ENCODE measurements at places on chromosomes 7 and 10.
A peak's percentile ranks its signal among the peaks of the same experiment; 100 is the strongest.

- no peak for DNase-seq
Measured at GRCh38 chr10:96125142-96125515, 5.0 kb upstream of the ZNF518A start.

GRCh38 chr10:67803588-67804394 lies 34.2 kb downstream of the DNAJC12 start:
- no peak for DNase-seq

GRCh38 chr10:32143302-32143847 lies 87.2 kb upstream of the KIF5B start:
- no peak for DNase-seq

DNA sequence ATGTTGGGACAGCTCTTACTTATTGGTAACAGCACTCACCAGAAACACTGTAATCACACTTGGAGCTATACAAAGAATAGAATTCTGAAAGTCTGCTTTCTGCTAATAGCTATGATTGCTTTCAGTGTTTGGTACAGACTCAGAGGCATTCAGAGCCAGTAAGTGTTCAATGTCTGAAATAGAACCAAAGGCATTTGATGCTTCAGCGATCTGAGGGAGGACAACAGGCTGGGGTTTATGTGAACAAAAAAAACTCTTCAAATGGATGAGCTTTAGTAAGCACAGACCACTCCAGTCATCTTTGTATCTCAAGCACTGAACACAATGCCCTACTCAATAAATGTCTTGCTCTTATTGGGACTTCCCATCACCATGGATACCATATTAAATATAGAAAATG lies 322.8 kb upstream of the GRM3 start:
- no peak for DNase-seq

DNA sequence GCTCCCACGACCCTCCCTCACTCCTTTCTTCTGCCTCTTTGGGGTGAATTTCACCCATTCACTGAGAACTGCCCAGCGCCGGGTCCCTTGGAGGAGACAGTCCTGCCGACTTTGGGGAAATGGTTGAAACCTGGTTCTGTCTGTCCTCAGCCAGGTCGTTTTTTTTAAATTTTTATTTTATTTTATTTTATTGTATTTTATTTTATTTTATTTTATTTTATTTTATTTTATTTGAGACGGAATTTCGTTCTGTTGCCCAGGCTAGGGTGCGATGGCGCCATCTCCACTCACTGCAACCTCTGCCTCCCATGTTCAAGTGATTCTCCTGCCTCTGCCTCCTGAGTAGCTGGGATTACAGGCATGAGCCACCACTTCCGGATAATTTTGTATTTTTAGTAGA lies 105.9 kb upstream of the SH2B2 start:
- DNase-seq, result no peak

GRCh38 chr7:129952086-129952652 lies 591 bp downstream of the UBE2H start:
- DNase-seq, result no peak

DNA sequence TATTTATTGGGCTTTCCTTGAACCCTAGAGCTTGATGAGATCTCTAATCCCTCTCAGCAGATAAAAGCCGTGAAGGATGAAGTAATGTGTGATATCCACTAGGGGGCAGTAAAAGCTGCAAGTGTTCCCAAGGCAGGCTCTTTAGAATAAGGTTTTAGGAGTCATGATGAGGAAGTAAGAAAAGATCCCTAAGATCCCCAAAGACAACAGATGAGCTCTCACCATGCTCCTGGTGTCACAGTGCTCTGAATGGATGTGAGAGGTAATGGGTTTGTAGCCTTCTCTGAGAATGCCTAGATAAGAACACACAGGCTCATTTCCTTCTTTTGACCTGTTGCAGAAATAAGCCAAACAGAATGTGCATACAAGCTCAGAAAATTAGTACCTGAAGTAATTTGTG lies 70.4 kb upstream of the ITPRID1 start:
- DNase-seq, result peak; percentile 20

Measured in NCI-H2227 treated with DMSO at 0.1 percent for 48 hours (cell line).